Thoracic aorta (tissue), 2 donors: ENCODE measurements at places on chromosomes 7 and 10. TPM values are rescaled to one million over a fixed set of nuclear protein-coding genes. Genes with fewer than 3 reads are reported as not detected.

SLC26A3 gene
- not detected for total RNA-seq

- no peak for DNase-seq
These were observed 128.6 kb upstream of the KCTD7 start for GRCh38 chr7:66500087-66500486.

- no peak for DNase-seq
These were observed 13.1 kb upstream of the GOT1 start for GRCh38 chr10:99443500-99443899.

DNA sequence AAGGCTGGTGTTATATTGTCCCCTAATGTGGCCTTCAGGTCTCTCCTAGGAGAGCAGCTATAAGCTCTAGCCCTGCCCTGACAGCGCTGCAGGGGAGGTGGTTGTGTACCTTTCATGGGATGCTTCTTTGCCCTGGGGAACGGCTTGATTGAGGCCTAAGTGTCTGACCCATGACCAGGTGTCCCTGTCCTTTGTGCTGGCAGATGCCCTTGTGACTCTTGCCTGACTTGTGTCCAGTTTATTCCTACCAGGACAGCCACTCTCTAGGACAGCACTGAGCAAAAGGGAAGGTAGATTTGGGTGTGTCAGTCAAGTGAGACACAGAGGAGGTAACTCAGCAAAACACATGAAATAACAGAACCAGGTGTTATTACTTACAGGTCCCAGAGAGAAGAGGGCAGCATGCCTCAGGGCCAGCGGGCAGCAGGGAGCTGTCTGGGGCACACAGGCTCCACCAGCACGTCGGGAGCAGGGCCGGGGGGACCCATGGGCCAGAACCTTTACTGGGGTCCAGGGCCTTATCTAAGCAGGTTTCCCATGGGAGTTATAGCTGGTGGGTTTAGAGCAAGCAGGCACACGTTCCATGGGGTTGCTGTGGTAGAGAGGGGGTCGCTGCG, 10.7 kb upstream of the CHST15 start:
- DNase-seq: no peak

- DNase-seq: no peak
These were observed 1.2 kb downstream of the GFRA1 start for GRCh38 chr10:116271593-116272439.

ARHGAP21 gene
- total RNA-seq: 101 TPM

DNA sequence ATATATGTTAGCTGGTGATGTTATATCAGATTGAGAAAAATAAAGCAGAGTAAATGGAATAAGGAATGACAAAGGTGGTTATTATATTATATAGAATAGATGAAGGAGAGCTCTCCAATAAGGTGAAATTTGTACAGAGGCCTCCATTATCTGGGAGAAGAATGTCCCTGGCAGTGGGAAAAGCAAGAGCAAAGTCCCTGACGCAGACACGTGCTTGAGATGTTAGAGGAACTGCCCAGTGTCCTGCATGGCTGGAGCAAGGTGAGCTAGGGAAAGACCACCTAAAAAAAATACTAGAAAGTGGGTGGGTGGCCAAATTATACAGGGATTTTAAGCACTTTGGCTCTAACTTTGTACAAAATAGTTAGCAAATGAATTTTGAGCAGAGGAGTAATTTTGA, 120.7 kb downstream of the MDFIC start:
- DNase-seq: no peak

DNA sequence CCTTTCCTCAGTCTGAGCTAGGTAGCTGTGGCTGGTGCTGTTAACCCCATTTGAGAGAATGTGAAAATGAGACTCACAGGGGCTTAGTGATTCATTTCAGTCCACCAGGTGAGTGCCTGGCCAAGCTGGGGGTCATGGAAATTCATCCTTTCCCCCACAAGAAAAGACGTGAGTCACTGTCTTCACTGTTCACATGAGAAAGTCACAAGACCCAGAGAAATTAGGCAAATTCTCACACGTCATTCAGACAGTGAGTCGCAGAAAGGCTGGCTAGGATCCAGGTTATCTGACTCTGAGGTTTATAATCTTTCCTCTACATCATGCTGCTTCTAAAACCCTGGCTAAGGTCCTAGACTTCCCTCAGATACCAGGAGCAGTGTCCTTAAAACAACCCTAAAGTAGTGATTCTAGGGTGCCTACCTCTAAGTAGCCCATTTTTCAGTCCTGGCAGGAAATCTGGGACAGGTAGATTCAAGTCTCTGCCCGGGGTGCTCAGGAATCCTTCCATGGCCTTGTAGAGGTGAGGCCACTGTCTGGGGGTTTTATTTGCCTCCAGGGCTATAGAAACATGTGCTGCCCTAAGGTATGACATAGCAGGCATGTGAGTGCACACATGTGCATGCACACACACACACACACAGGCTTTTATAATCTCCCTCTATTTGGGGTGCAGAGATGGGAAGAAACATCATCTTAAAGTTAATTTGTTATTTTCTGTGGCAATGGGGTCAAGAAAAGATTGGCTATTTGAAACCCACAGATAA, 427.9 kb upstream of the CELF2 start:
- DNase-seq: no peak

- DNase-seq: no peak
These were observed 22.2 kb downstream of the FRMPD2 start for GRCh38 chr10:48252354-48252650.

DNA sequence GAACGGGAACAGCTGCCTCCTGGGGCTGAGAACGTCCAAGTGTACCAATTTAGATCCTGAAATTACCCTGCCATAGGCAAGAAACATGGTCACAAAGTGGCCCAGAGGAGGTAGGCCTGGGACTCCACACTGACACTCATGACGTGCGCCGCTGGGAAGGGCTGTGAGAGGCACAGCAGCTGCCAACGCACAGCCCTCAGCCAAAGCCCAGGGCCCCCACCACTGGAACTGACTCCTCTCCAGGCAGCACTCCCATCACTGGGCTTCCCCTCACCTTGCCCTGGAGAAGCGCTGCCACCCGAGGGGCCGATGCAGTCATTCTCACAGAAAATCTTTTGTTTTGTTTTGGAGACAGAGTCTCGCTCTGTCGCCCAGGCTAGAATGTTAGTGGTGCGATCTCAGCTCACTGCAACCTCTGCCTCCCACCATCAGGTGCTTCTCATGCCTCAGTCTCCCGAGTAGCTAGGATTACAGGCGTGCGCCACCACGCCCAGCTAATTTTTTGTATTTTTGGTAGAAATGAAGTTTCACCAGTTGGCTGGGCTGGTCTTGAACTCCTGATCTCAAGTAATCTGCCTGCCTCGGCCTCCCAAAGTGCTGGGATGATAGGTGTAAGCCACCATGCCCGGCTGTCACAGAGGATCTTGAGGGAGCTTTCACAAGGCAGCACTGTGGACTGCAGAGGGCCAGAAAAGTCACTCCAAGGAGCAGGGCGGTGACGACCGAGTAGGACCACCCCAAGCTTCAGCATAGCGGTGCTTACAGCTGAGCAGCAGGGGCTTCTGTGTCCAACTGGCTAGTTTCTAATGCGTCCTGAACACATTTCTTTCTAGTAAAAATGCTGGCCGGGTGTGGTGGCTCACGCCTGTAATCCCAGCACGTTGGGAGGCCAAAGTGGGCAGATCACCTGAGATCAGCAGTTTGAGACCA, 13.5 kb downstream of the GUSB start:
- DNase-seq: no peak
